CD4-positive, alpha-beta T cell treated with Interleukin-15 for 4 hours (primary cell): ENCODE measurements at places on chromosomes 3 and 15.

GRCh38 chr15:31275331-31276262 lies 51.0 kb upstream of the KLF13 start:
- no peak for DNase-seq

DNA sequence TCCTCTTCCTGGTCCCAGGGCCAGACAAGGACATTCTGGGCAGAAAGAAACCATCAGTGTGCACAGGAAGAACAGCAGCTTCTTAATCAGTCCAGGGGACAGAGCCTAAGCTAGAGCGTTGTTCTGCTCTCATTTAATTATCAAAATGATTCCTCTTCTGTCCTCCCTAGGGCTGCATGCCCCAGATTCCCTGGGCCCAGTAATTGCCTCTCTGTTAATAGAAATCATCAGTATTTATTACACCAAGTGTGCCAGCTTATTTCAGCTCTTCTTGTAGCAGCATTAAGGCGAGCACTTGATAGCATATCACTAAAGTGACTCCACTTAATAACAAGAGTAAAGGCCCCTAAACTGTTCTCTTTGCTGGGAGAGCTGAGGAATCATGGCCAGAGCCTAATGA lies 72.1 kb downstream of the WDR76 start:
- DNase-seq: no peak

DNA sequence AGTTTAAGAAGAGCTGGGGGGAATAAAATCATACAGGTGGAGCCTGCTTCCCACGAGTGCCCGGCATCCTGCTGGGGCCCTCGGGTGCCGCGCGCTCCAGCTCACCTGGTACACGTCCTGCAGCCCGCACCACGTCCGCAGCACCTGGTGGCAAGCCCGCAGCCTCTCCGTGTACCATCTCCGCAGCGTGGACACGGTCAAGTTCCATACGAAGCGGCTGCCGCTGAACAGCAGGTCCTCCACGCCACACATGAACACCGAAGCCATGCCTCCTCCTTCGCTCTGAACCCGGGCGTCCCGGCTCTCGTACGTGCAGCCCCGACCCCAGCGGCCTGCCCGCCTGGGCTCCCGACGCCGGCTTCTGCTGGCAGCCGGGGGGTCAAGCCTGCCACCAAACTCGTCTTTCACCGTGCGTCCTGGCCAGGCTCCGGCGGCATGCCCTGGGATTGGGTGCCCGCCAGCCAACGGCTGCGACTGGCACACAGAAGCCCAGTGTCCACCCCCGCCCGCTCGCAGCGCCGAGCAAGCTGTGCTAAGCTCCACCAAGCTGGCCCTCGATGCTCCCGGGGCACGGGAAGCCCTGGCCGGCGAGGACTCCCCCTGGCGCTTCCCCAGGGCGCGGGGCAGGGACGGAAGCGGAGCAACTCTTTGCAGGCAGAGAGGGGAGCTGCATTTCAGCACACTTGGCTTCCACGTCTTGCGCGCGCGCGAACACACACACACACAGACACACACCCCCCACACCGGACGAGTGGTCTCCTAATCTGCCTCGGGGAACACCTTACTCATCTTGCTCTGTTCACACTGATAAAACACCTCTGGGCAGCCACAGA lies at the start of gene FRMD4B:
Gene FRMD4B, minus strand, starts transcription at position 366 of the 833 bp plus-strand sequence. Its CDS starts 99 bp downstream, at position 267.
- no peak for DNase-seq

- DNase-seq: no peak
Measured at GRCh38 chr15:31427411-31427810, 100.8 kb downstream of the KLF13 start.

DNA sequence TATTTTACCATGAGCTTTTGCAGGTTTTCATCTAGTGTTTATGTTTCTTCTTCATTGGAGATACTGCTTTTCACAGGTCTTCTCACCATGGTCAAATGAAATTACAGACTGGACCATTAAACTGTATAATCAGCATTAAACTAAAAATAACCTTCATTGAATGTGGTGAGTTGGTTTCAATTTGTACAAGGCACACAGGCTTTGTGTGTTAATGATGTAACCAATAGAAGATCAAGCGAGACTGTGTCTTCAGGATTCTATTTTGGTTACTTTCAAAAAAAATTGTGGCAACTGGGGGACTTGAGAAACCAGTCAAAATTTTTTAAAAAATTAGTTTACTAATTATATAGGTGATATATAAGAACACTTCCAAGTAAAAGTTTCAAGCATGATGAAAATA lies 54.3 kb upstream of the GCSAM start:
- DNase-seq: no peak

- DNase-seq: no peak
Measured at GRCh38 chr15:96553931-96554330, 223.4 kb downstream of the NR2F2 start.

GRCh38 chr3:171186383-171186782 lies 159.9 kb upstream of the SLC2A2 start:
- DNase-seq: no peak

DNA sequence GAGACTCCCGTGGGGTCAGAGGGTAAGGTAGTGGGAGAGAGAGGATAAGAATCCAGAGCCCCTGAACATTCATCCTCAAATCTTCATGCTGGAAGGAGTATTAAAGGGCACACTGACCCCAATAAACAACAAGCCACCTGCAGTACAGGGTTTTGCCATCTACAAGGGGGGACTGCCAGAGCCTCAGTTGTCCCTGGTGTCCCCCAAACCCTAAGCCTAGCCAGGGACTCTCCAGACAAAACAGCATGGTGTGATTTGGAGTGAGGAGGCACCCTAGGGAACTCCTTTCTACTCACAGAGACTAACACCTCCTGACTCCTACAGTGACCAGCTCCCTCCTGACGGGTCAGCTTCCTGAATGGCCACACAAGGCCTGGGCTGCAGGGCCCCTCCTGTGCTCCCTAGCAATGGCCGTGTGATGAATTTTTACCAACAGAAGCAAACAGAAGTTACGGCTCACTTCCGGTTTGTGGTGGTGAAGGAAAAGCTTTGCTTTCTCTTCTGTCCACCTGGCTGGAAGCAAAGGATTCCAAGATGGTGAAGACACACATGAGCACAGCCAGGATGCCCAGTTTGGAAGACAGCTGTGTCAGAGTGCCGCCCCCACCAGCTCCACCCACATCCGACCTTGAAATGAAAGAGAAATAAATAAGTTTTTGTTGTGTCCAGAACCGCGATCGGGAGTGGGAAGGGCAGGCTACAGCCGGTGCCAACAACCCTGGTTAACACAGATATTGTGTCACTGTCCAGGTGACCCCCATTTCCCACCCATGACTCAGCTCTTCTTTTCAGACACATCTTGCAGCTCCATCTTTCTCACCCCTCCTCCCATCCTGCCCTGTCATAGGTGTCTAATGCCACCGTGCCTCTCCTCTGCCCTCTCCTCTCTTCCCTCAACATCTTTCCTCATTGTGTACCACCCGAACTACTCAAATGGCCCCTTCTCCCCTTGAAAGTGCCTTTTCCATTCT lies 69.6 kb upstream of the ATP13A3 start:
- DNase-seq: no peak

DNA sequence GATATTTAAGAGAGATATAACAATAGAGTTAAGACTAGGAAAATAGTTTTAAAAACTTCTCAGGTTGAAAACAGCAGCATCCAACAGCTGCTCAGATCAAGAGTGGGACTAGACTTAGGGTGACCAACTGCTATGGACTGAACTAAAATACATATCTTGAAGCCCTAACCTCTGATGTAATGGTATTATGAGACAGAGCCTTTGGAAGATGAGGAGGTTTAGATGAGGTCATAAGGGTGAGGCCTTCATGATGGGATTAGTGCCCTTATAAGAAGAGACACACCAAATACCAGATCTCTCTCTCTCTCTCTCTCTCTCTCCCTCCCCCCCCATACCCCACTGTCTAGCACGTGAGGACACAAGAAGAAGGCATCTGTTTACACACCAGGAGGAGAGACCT lies 37.4 kb upstream of the GALNT15 start:
- no peak for DNase-seq

DNA sequence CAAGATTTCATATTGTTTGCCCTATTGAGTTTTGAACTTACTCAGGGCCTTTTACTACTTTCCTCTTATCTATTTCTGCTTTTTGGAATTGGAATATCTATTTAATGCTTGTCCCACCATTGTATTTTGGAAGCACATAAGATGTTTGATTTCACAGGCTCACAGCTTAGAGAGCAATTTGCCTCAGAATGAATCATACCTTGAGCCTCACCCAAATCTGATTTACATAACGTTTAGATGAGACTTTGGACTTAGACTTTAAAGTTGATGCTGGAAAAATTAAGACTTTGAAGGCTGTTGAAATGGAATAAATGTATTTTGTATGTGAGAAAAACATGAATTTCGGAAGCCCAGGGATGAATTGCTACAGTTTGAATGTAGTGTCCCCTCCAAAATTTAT lies 458.9 kb downstream of the CNTN6 start:
- no peak for DNase-seq

DNA sequence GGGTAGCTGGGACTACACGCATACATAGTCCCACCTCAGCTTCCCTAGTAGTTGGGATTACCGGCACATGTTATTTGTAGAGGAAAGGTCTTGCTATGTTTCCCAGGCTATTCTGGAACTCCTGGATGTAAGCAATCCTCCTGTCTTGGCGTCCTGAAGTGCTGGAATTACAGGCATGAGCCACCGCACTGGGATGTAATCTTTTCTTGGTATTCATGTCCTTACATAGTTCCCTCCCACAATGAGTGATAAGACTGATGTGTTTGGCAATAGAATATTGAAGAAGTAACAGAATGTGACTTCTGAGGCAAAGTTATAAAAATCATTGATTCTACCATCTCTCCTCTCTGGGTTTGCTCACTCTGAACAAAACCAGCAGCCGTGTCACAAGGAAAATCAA lies 22.7 kb upstream of the ALCAM start:
- DNase-seq: no peak

DNA sequence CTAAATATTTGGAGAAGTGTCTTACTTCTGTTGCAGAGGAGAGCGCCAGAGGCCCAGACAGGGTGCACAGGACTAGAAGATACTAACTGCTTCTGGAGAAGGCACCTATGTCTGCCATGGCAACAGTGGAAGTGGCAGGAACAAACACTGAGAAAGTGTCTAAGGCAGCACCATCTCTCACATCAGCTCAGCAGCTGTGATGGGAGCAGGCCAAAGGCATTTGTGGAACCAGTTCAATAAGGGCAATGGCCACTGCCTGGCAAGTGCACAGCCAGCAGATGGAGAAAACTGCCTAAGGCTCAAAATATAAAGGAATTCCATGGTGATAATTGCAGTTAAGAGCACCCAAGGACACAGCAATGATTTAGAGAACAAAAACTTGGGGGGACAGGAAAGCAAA lies 563.0 kb upstream of the CCDC54 start:
- DNase-seq: no peak

GRCh38 chr15:26287381-26287780 lies 424.3 kb upstream of the ATP10A start:
- no peak for DNase-seq

DNA sequence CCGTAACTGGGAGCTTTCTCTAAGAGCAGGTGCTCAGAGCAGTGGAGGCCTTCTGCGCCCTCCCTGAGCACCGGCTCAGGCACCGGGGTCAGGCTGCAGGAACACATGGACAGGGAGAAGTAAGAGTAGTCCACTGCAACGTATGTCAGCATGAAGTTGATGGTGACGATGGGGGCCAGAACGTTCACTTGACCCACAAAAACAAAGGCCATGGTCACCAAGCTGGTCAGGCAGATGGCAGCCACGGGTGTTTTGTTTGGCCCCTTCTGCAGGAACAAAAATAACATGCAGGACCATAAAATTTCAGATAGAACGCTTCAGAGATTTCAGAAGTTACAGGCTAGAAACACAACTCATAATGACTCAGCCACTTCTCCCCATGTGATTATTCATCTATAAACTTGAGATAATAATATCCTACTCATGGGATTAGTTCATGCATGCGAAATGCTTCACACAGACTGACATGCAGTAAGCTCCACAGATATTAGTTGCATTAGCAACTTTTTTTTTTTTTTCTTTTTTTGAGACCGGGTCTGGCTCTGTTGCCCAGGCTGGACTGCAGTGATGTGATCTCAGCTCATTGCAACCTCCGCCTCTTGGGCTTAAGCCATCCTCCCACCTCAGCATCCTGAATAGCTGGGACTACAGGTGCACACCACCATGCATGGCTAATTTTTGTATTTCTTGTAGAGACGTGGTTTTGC lies 52.2 kb upstream of the HEG1 start:
- DNase-seq: no peak

GRCh38 chr15:59703979-59704796 lies 15.1 kb upstream of the BNIP2 start:
- no peak for DNase-seq

- no peak for DNase-seq
Measured at GRCh38 chr15:25240461-25241021, 198.3 kb downstream of the UBE3A start.

DNA sequence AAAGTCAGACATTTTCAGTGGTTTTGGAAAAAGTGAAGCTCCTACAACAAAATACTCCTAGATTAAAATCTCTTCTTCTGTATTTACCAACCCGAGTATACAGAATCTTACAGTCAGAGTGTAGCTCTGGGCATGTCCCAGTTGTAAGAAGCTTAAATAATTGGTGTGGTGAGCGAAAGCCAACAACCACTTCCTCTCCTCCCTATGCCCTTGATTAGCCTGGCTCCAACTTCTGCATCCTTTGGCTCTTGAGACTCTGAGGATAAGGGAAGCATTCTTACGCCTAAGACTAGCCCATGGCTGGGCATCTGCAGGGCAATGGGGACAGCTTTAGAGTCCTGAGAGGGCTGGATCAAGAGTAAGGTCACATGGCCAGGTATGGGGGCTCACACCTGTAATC lies 25.5 kb downstream of the RFT1 start:
- no peak for DNase-seq

- no peak for DNase-seq
Measured at GRCh38 chr15:29849716-29850115, 27.4 kb upstream of the TJP1 start.

- no peak for DNase-seq
Measured at GRCh38 chr15:52912172-52912571, 122.0 kb upstream of the ONECUT1 start.

DNA sequence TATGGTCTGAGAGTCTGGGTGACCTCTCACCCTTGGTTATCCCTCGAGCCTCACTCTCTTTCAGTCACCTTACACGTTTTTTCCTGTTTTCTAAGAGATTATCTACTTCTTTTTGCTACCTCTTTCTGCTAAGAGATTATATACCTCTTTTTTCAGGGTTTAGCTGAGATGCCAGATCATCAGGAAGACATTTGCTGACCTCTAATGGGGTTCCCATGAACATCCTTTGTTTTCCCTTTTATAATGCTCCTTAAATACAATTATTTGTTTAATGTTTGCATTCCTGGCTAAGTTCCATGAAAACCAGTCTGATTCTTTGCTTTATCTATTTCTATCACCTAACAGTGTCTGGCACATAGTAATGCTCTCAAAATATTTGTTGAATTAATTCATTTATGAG lies 39.6 kb downstream of the LEKR1 start:
- DNase-seq: no peak
